ENCODE measurements at places on chromosomes 12 and 14. TPM values are rescaled to one million over a fixed set of nuclear protein-coding genes. Genes with fewer than 3 reads are reported as not detected.

DNA sequence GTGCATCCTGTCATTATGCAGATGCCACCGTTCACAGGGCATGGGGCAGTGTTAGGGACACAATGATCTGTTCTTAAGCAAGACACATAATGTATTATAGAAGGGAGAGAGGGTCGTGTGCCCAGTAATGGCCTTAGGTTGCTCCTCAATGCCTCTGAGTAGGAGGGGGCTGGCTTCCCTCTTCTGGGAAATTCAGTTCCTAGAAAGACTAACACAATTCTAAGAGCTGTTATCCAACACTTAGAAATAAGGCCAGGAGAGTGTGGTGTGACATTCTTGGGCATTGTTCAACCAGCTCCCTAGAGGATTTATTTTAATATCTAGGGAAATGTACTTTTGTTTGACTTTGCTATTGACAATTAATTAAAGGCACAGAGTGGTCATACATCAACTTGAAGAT is 118.5 kb downstream of the ADCK1 start:
- DNase-seq = no peak

GRCh38 chr12:68349220-68349621 is 17.1 kb upstream of the MDM1 start:
- no peak for DNase-seq

DNA sequence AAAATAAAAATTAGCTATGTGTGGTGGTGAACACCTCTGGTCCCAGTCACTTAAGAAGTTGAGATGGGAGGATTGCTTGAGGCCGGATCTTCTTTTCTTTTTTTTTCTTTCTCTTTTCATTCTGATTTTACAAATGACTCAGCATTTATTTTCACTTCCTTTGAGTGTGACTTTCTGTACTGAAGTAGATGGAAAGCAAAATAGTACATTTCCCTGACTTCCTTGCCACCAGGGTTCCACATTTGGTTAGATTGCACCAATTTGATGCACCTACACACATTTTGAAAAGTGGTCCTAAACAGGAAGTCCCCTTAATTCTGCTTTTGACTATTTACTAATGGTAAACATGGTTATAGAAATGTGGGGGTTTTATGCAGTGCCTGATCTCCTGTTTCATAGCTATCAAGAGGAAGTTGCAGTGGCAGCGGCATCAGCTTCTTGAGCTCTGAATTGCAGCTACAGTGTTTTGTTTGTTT is 13.0 kb upstream of the LEMD3 start:
- no peak for DNase-seq

RNU4-1 gene
- not detected for polyA plus RNA-seq

TAS2R46 gene
- not detected for polyA plus RNA-seq

LMNTD1 gene
- polyA plus RNA-seq = not detected

PTPN6 gene
- polyA plus RNA-seq = 6.8 TPM
